Central memory CD8-positive, alpha-beta T cell (primary cell): ENCODE measurements at places on chromosomes 13 and 19.

- H3K27ac ChIP-seq, result no peak overlapping the region
- no peak overlapping the region for H3K4me3 ChIP-seq
- no peaks in the 10 kb centered on the region for H3K36me3 ChIP-seq
- no peaks in the 10 kb centered on the region for H3K4me1 ChIP-seq
- DNase-seq, result no peak
These were observed 171.7 kb upstream of the MAB21L1 start for GRCh38 chr13:35648201-35648600.

DNA sequence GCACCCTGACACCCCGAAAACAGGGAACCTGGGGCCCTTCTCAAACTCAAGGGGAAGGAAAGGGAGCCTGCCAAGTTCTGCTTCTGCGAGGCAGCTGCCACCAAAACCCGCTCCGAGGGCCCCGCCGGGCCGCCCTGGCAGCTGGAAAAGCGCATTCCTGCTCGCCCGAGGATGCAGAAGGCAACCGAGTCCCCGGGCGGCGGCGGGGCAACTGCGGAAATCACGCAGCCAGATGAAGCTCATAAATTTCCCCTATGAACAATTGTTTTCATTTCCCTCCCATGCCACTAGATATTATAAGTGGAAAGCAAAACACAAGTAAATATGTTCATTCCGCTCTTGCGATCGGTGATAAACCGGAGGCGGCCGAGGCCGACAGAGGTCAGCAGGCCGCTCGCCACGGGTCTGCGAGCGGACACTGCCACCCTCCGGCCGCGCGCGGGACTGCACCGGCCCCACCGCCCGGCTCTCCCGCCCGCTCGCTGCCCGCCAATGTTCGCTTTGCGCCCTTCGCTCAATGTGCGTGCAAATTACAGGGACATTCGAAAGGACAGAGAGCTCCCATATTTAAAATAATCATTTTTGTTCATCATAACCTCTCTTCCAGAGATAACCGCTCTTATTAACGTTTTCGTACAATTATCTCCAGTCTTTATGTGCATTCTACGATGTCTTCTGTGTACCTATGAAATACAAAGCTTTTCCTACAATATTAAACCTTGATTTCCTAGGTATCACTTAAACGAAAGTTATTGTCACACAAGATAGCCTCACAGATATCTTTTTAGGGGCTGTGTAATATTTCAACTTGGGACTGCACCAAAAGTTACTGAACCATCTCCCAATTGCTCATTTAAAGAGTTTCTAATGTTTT lies 120.8 kb upstream of the ZNF507 start:
- peaks cover 6% of the 10 kb centered on the region for H3K4me1 ChIP-seq
- H3K4me3 ChIP-seq, result peak overlapping the region; percentile 49
- peak; percentile 37 for DNase-seq
- no peaks in the 10 kb centered on the region for H3K36me3 ChIP-seq
- H3K27ac ChIP-seq, result no peak overlapping the region

GRCh38 chr19:41941410-41942202 lies 13.4 kb upstream of the ERFL start:
- no peak for DNase-seq
- H3K27ac ChIP-seq, result peak overlapping the region; percentile 63
- peaks cover 30% of the 10 kb centered on the region for H3K27me3 ChIP-seq
- H3K4me3 ChIP-seq, result peak overlapping the region; percentile 68

GRCh38 chr13:78460176-78460575 lies 143.2 kb downstream of the POU4F1 start:
- no peaks in the 10 kb centered on the region for H3K4me1 ChIP-seq
- H3K27ac ChIP-seq, result no peak overlapping the region
- no peaks in the 10 kb centered on the region for H3K27me3 ChIP-seq
- no peak overlapping the region for H3K4me3 ChIP-seq
- no peak for DNase-seq

DNA sequence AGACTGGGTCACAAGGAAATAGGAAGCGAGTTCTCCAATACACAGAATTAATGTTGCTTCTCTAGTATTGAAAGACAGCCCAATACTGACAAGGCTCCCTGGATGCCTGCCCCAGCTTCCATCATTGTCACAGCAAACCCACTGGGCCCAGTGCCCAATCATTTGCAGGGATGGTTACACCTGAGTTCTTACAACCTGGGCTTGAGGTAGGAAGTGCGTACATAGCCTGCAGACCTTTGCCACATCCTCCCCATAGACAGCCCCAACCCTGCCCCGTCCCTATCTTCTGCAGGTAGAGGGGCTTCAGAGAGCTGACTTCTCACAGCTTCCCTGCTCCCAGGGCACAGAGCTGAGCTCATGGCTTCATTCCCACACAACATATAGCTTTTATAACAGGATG lies 108.1 kb upstream of the UBL3 start:
- H3K27me3 ChIP-seq, result no peaks in the 10 kb centered on the region
- H3K4me3 ChIP-seq, result no peak overlapping the region
- H3K27ac ChIP-seq, result peak overlapping the region; percentile 24
- H3K36me3 ChIP-seq, result no peaks in the 10 kb centered on the region

DNA sequence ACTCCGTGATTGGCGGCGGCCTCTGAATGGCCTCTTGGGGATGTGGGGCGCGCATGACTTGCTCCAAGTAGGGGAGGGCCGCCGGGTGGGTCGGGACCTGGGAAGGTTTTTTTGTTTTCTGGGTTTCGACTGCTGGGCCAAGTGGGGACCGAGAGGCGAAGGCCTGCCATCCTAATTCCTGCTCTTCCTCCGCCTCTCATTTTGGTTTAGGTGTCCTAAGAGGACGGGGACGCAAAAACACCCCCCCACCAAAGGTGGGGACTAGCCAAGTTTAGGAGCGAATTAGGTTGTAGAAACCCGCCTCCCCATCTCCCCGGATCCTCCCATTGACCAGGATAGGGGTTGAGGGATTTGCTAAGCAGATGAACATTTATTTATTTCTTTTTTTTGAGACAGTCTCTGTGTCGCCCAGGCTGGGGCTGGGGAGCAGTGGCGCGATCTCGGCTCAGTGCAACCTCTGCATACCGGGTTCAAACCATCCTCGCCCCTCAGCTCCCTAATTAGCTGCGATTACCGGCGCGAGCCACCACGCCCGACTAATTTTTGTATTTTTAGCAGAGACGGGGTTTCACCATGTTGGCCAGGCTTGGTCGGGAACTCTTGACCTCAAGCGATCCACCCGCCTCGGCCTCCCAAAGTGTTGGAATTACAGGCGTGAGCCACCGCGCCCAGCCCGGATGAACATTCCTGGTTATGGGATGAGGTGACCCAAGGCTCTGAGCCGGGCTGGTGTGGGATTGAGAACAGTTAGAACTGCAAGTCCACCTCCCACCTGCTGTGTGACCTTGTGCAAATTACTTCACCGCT lies 838 bp downstream of the PPP2R1A start:
- H3K4me3 ChIP-seq, result peak overlapping the region; percentile 98
- peaks cover 27% of the 10 kb centered on the region for H3K36me3 ChIP-seq
- H3K27me3 ChIP-seq, result no peaks in the 10 kb centered on the region
- DNase-seq, result no peak
- peak overlapping the region; percentile 99 for H3K27ac ChIP-seq

GRCh38 chr13:110197026-110197425 lies 109.9 kb downstream of the COL4A1 start:
- peaks cover 2% of the 10 kb centered on the region for H3K36me3 ChIP-seq
- H3K27ac ChIP-seq, result no peak overlapping the region
- H3K4me3 ChIP-seq, result no peak overlapping the region
- H3K4me1 ChIP-seq, result no peaks in the 10 kb centered on the region
- no peak for DNase-seq

GRCh38 chr19:10327793-10328192 lies 5.5 kb downstream of the RAVER1 start:
- no peak for DNase-seq
- H3K27ac ChIP-seq, result no peak overlapping the region
- H3K27me3 ChIP-seq, result no peaks in the 10 kb centered on the region
- no peak overlapping the region for H3K4me3 ChIP-seq
- peaks cover 41% of the 10 kb centered on the region for H3K36me3 ChIP-seq
- peaks cover 5% of the 10 kb centered on the region for H3K4me1 ChIP-seq

DNA sequence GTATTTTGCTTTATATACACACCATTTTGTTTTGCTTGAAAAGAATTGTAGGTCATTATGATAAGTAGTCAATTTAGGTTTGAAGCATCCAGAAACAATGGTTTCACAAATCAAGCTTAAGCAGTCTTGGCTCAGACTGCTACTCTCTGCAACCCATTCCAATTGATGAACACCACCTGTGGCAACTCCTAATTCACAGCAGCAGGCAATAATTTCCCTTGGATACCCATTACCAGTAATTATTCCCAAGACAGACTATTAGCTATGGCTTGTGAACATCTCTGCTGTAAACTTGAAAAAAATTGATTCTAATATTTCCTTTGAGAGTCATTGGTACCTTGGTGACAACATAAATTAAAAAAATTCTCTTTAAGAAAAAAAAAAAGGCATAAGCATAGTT lies 299.3 kb upstream of the SLITRK6 start:
- H3K27me3 ChIP-seq, result no peaks in the 10 kb centered on the region
- no peaks in the 10 kb centered on the region for H3K4me1 ChIP-seq
- DNase-seq, result no peak
- no peak overlapping the region for H3K27ac ChIP-seq
- H3K36me3 ChIP-seq, result no peaks in the 10 kb centered on the region
- no peak overlapping the region for H3K4me3 ChIP-seq

DNA sequence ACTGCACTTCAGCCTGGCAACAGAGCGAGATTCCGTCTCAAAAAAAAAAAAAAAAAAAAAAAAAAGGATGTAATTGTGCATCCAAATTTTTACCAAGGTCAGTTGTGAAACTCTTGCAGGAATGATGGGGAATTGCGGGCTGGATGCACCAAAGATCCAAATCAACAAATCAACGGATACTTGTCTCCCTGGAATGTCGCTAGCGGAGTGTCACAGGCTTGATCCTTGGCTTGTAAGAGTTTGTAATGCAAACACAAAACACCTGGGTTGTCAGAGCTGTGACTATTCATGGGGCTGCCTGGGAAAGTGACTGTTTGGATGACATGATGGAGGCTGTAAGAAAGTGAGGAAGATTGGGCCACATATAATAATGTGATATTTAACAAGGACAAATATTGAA lies 4.2 kb downstream of the KANK3 start:
- H3K36me3 ChIP-seq, result peaks cover 4% of the 10 kb centered on the region
- DNase-seq, result no peak
- peaks cover 11% of the 10 kb centered on the region for H3K4me1 ChIP-seq
- H3K27me3 ChIP-seq, result peaks cover 34% of the 10 kb centered on the region
- no peak overlapping the region for H3K27ac ChIP-seq
- H3K4me3 ChIP-seq, result no peak overlapping the region

DNA sequence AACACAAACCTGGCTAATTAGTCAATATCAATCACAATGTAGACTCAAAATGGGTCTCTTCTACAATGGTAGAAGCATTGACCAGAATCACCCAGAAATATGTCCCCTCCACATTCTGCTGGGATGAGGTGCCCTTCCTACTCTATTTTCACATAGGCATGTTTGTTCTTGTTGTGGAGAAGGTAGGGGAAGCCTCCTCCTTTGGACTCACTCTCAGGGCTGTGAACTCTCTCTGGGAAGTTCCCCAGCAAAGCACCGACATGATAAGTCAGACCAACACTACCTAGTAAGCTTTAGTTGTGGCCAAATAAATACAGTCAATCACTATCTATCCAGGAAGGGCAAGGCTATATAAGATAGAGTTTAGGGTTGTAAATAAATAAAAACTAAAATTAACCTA lies 194.5 kb upstream of the UBL3 start:
- H3K36me3 ChIP-seq, result no peaks in the 10 kb centered on the region
- DNase-seq, result no peak
- no peak overlapping the region for H3K4me3 ChIP-seq
- no peak overlapping the region for H3K27ac ChIP-seq
- H3K27me3 ChIP-seq, result peaks cover 14% of the 10 kb centered on the region

DNA sequence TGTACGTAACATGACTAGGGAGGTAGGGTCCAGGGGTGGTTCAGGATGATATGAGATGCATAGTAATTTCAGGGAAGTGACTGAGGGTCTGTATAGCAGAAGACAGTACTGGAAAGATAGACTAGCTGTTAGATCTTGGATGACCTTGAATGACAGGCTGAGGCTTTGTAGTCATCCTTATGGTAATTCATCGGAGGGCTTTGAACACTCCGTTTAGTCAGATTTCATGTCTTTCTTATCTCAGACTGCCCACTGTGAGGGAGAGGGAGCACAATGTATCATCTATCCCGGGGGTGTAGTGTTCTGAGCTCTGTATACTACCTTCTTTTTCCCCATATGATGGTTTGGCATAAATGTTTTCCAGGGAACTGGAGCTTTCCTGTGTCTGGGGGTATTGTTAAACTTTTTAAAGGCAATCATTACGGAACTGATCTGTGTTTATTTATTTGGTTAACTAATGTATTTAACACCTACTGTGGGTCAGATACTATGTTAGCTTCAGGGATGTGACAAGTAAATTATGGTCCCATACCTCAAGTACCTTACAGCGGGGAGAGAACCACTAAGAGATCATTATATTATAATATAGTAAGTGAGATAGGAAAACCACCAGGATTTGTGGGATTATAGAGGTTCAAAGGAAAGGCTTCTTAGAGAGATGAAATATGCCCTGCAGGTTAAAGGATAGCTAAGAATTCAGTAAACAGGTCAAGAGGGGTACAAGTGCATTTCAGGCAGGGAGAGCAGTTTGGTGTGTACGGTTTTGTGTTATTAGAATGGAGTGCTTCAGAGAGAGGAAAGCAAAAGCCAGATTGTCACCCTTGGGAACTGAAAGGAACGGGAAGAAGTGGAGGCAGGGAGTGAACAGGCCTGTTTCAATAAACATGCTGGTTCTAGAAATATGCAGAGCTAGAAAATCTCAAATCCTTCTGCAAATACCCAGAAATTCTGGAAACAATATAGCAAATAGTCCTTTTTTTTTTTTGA lies 164.8 kb upstream of the KL start:
- DNase-seq, result no peak
- H3K27ac ChIP-seq, result no peak overlapping the region
- H3K27me3 ChIP-seq, result peaks cover 7% of the 10 kb centered on the region

- H3K4me1 ChIP-seq, result peaks cover 21% of the 10 kb centered on the region
- H3K36me3 ChIP-seq, result peaks cover 10% of the 10 kb centered on the region
- no peak overlapping the region for H3K27ac ChIP-seq
- no peak for DNase-seq
- H3K27me3 ChIP-seq, result peaks cover 40% of the 10 kb centered on the region
- H3K4me3 ChIP-seq, result no peak overlapping the region
These were observed 31.4 kb downstream of the NFIX start for GRCh38 chr19:13026462-13027370.

DNA sequence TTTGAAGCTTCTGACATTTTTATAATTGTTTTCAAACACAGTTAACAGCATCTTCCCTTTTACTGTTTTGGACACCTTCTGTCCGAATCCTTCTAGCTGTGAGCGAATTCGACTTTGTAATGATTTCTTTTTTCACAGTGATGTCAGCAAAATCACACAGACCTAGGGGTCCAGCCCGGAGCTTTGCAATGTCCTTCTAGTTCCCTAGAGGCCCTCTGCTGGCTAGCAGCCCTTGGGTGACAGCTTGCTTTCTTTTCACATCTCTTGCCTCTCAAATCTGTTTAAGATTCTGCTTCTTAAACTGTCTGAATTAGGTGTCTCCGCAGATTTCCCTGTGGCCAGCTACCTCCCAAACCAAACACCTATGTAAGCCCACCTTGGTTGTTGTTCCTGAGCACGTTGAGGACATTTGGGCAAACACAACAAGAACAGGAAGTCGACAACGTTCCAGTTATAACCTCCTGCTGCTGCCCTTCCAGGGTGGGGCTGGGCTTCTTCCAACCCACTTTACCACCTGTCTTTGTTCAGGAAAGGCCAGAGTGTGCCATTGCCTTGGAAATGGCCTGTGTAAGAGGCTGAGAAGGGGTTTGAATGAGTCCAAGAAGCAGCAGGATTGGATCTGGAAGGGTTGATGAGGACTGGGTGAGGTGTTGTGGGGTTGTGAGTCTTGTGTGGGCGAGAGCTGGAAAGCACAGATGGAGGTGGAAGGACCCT lies 123.1 kb downstream of the ATP8A2 start:
- no peaks in the 10 kb centered on the region for H3K4me1 ChIP-seq
- no peak for DNase-seq
- H3K27ac ChIP-seq, result no peak overlapping the region
- no peak overlapping the region for H3K4me3 ChIP-seq
- peaks cover 41% of the 10 kb centered on the region for H3K27me3 ChIP-seq
